ENCODE measurements at places on chromosomes 7 and 10.

DNA sequence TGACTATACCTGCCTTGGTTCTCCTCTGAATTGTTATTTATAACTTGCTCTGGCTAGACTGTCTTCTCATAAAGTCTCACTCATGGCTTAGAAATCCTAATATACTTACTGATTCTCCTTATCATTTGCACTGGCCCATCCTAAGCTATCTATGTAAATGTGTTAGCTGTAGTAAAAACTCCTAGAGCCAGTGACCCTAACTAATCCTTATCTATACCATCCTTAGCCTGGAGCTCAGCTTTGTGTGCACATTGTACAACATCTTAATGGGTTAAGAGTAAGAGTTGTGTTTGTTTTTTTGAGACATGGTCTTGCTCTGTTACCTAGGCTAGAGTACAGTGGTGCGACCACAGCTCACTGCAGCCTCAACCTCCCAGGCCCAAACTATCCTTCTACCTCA lies 40.8 kb downstream of the LAMB4 start:
- no peak for DNase-seq

- no peak for DNase-seq
Measured at GRCh38 chr7:146172112-146172511, 55.5 kb downstream of the CNTNAP2 start.

DNA sequence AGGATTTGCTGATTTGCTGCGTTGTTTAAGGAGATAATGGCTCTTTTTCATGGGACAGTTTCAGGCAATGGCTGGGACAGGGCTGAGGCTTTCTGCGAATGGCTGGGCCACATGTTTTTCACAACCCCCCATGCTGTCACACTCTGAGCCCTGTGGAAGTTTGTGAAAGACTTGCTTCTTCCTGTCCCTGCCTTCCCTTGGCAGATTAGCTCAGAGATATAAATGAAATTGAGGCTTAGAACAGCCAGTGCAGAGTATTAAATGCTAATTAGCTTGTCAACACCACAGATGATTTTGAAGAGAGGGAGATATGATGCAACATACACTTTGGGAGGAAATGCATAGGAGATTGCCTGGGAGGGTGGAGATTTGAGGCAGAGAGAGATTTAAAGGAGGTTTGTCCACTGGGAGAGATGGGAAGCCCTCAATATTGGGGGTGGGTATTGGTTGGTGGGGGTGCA lies 232.0 kb downstream of the SH2D4B start:
- no peak for DNase-seq

DNA sequence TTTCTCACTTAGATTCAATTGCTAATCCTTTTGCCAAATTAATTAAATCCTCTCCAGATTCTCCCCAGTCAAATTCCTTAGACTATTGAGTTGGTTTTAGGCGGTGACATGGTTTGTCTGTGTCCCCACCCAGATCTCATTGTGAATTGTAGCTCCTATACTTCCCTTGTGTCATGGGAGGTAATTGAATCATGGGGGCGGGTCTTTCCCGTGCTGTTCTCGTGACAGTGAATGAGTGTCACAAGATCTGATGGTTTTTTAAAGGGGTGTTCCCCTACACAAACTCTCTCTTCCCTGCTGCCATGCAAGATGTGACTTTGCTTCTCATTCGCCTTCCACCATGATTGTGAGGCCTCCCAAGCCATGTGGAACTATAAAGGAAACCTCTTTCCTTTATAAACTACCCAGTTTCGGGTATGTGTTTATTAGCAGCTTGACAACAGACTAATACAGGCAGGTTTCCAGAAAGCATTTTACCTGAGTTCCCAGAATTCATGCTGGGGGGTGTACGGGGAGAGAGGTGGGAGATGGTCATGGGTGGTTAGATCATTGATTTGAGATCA lies 44.7 kb upstream of the GARS1 start:
- no peak for DNase-seq

GRCh38 chr7:121873289-121874194 lies 581 bp downstream of the PTPRZ1 start:
- DNase-seq: no peak

GRCh38 chr7:106031300-106032035 lies 68.4 kb downstream of the CDHR3 start:
- DNase-seq: no peak

- no peak for DNase-seq
Measured at GRCh38 chr7:43937444-43937843, 11.2 kb downstream of the UBE2D4 start.

- no peak for DNase-seq
Measured at GRCh38 chr7:82029236-82029913, 259.5 kb upstream of the HGF start.

GRCh38 chr7:45574669-45575500 lies 717 bp downstream of the ADCY1 start:
- DNase-seq: no peak

- no peak for DNase-seq
Measured at GRCh38 chr10:68202960-68203353, 29.0 kb downstream of the ATOH7 start.

- no peak for DNase-seq
Measured at GRCh38 chr7:88254721-88255424, 35.0 kb upstream of the SRI start.

- DNase-seq: peak; percentile 49
Measured at GRCh38 chr10:79049931-79050895, 18.6 kb upstream of the ZMIZ1 start.

- DNase-seq: no peak
Measured at GRCh38 chr10:76287856-76288255, 856.4 kb downstream of the LRMDA start.

DNA sequence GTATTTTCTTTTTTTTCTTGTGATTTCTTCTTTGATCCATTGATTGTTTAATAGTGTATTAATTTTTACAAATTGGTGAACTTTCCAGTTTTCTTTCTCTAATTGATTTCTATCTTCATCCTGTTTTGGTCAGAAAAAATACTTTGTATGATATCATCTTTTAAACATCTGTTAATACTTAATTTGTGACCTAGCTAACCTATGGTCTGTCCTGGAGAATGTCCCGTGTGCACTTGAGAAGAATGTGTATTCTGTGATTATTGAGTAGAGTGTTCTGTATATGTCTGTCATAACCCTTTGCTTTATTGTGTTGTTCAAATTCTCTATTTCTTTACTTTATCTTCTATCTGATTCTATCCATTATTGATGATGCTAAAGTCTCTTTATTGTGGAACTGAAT lies 65.8 kb upstream of the ZEB1 start:
- no peak for DNase-seq

DNA sequence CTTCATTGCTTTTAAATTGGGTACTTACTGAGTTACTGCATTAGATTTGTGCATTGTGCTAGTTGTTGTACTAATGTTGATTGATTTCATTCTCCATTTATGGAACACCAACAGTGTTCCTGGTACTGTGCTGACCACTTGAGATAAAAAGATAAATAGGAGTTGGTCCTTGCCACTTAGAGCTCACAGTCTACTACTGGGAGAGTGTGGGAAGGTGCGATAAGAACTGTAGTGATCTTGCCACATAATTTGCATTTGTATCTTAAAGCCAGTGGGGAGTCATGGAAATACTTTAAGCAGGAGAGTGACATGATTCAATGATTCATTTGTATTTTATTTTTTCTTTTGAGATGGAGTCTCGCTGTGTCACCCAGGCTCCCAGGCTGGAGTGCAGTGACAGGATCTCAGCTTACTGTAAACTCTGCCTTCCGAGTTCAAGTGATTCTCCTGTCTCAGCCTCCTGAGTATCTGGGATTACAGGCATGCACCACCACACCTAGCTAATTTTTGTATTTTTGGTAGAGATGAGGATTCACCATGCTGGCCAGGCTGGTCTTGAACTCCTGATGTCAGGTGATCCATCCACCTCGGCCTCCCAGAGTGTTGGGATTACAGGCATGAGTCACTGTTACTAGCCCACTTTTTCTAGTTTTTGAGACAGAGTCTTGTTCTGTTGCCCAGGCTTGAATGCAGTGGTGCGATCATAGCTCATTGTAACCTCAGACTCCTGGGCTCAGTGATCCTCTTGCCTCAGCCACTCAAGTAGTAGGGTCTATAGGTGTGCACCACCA lies 51.2 kb upstream of the TMEM248 start:
- peak; percentile 42 for DNase-seq

DNA sequence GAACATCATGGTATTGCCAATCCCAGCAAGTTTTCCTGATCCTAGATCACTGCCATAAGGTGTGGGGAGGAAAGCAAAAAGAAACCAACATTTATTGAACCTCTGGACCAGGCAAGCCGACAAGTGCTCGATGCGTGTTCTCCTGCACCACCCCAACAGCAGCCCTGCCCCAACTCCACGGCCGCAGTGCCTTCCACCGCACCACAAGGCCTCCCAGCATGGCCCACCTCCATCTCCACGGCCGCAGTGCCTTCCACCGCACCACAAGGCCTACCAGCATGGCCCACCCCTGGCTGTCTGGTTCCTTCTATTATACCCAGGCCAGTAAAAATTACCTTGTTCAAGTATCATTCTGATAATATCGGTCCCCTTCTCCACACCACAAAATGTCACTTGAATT lies 8.7 kb downstream of the HIPK2 start:
- no peak for DNase-seq

- no peak for DNase-seq
Measured at GRCh38 chr7:134435161-134435920, 23.6 kb downstream of the AKR1B1 start.

- DNase-seq: no peak
Measured at GRCh38 chr7:155188357-155188756, 109.3 kb upstream of the INSIG1 start.

- no peak for DNase-seq
Measured at GRCh38 chr10:57692255-57692980, 575.3 kb downstream of the IPMK start.

All from hematopoietic multipotent progenitor cell treated with erythropoietin and hydrocortisone succinate and interleukin-3 and kit ligand, for 17 days (in vitro differentiated cells).